ENCODE measurements at places on chromosomes 5 and 9. TPM values are rescaled to one million over a fixed set of nuclear protein-coding genes. Genes with fewer than 3 reads are reported as not detected.

The SH3RF2 gene
- 0.57 TPM for total RNA-seq

The SLC36A3 gene
- total RNA-seq: not detected

The FOXI1 gene
- not detected for total RNA-seq

The ATP10B gene
- total RNA-seq: not detected

The KCNV2 gene
- not detected for total RNA-seq

The PHF24 gene
- 0.11 TPM for total RNA-seq

The SGCD gene
- not detected for total RNA-seq

The ANKRD33B gene
- 31.5 TPM for total RNA-seq

The IL4 gene
- 21.6 TPM for total RNA-seq

The MELK gene
- total RNA-seq: 57.9 TPM

The IL3 gene
- total RNA-seq: 140 TPM

The LECT2 gene
- total RNA-seq: not detected

The PDE6A gene
- not detected for total RNA-seq

The DMRTA1 gene
- total RNA-seq: not detected

The PAEP gene
- total RNA-seq: not detected

The BRD3OS gene
- total RNA-seq: 15.8 TPM

The PAPPA gene
- not detected for total RNA-seq

The TMEM250 gene
- total RNA-seq: 43.1 TPM

Measured in activated T-helper 2 cell treated with anti-CD3 and anti-CD28 coated beads, Interferon-gamma antibody, Interleukin-2, Interleukin-4, amounts not matched to agents 10 μg/mL and 5 μg/mL and 100 μg/mL, durations not matched to agents 14 hours and 24 hours and 36 hours (primary cell).